Stimulated activated CD4-positive, alpha-beta T cell treated with anti-CD3 and anti-CD28 coated beads, Interleukin-4, amount 100 ng/mL, for 4 hours (primary cell): ENCODE measurements at places on chromosomes 5 and 9.

DNA sequence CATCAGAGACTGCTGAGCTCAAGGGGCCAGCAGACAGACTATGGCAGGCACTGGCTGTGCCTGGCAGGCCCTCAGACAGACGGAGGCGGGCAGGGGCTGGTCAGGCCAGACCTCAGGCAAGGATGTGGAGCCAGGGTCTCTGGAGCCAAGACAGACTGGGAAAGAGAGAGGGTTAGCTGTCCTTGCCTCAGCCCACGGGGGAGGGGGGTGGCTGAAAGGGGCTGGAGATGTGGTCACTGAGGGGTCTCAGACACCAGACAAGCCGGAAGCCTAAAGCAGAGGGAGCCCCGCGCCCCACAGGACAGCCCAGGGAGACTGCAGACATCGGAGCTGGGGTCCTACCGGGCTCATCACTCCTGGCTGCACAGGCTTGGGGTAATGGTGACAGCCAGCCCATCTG is 141.2 kb upstream of the FOXD4L5 start:
- DNase-seq, result no peak

- DNase-seq, result no peak
Observed at GRCh38 chr9:111399772-111400563, 69.9 kb upstream of the OR2K2 start.

- no peak for DNase-seq
Observed at GRCh38 chr5:150987746-150988145, 32.6 kb upstream of the GPX3 start.

- DNase-seq, result no peak
Observed at GRCh38 chr9:23830929-23831730, 5.1 kb upstream of the ELAVL2 start.

GRCh38 chr5:55993013-55993412 is 1.8 kb downstream of the IL6ST start:
- DNase-seq, result no peak

- no peak for DNase-seq
Observed at GRCh38 chr5:164540174-164540573, 1034.8 kb downstream of the MAT2B start.

GRCh38 chr5:159056201-159056600 is 43.5 kb downstream of the EBF1 start:
- DNase-seq, result no peak

- peak; percentile 90 for DNase-seq
Observed at GRCh38 chr9:99819856-99820684, 1.6 kb upstream of the NR4A3 start.

- no peak for DNase-seq
Observed at GRCh38 chr5:146428658-146429057, 18.5 kb upstream of the TCERG1 start.

GRCh38 chr9:16901590-16901989 is 31.1 kb upstream of the BNC2 start:
- DNase-seq, result no peak

DNA sequence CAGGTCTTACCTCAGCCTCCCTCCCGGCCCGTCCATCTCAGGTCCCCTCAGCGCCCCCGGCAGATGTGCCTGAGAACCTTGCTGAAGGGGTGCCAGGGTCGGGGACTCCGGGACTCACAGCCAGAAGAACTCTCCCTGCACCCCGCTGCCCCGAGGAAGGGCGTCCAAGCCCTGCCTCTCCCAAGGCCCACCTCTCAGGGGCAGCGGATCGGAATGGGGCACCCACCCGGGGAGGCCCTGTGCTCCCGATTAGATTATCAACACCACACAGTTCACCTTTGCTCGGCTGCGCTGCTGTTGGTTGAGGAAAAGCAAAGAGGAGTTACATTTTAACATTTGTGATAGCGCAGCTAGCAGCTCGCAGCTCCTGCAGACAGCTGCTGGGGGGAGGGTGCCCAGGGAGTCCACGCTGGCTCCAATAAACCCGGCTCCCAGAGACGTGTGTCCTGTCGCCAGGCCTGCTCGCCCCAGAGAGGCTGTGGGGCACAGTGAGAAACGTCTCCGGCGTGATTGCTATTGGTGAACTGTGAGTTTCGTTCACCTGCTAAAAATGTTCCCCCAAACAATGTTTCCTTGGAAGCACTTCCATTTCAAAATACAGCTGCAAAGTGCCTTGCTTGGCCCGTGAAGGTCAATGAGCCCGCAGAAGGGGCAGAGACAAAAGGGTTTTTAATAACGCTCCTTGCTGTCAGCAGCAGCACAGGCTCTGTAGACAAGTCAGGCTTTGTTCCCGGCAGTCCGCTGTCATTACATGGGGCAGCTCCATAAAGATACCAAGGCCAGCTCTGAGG is 18.6 kb upstream of the SLC6A19 start:
- no peak for DNase-seq

DNA sequence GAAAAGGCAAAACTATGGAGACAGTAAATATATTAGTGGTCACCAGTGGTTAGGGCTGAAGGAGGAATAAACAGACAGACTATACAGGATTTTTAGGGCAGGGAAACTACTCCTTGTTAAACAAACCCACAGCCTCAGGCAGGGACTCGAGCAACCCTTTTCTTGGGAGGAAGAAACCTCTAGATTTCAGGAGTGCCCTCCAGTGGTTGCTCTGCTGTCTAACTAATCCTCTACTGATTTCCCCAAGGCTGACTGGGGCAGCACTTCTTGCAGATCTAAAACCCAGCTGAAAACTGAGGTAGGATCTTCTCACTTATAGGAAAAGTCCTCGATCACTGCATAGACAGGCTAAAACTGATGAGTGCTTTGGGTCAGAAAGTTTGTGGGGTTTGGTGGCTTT is 176.8 kb downstream of the ISOC1 start:
- DNase-seq, result no peak

DNA sequence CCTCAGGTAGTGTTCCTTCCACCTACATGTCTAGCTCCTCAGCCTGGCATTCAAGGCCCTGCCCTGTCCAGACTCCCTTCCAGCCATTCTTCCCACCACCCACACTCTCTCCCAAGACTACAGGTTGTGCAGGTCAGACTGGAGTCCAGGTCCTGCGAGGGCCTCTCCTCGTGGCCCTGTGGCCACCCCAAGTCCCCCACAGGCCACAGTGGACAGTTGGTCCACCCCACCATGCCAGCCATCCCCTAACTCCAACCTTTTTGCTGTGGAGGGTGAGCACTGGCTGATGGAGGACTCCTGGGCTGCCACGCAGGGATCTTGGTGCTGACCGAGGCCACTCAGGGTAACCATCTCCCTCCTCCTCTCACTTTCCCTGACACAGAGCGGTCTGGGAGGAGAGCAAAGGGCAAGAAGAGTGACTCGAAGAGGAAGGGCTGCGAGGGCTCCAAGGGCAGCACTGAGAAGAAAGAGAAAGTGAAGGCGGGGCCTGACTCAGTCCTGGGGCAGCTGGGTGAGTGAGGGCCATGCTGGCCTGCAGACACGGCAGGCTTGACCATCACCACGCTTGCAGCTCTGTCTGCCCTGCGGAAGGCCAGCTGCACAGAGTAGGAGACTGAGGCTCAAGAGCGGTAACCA is 51.0 kb downstream of the JADE2 start:
- no peak for DNase-seq

DNA sequence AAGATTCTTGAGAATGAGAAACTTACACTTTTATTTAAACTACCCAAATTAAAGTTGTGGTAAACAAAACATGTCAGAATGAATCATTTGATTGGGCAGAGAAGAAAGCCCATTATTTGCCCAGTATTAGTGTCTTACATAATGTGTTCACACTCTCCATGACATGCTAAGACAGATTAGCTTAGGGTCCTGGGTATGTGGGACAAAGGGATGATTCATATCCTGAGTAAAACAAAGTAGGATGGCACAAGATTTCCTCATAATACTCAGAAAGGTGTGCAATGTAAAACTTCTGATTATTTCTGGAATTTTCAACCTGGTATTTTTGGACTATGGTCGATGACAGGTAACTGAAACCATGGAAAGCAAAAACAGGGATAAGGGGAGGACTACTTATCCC is 183.9 kb upstream of the POU5F2 start:
- DNase-seq, result no peak

DNA sequence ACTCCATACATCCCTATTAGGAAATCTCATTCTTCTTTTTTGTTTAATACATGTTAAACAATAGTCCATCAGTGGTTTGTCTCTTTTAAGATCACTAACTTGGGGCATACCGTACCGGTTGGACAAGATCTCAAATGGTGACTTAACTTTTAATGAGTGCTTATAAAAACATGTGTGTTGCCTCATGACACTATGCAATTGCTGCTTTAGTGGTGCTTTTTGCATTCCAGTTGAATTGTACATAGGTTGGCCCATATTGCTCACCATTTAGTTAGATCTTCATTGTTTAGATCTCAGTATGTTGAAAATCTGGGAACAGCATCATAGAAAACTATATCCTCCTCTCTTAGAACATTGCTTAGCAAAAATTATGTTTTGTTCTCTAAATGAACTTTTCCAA is 17.8 kb downstream of the C9orf85 start:
- DNase-seq, result no peak

- no peak for DNase-seq
Observed at GRCh38 chr5:65822710-65823109, 100.7 kb downstream of the NLN start.

DNA sequence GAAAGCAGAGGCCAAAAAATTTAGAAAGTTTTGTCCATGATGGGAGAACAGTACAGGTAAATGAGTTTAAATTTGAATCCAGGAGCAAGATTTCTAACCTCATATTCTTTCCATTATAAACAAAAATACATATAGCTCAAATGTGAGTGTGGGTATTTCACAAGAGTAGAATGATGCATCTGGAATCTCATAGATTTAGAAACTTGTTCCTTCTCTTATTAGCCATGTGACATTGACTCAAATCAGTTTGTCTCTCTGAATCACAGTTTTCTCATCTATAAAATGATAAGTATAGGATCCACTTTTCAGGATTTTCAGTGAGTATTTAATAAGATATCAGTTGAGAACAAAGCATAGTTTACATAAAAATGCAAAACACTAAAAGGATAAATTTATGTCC is 436.3 kb upstream of the PAPPA start:
- DNase-seq, result no peak

- DNase-seq, result no peak
Observed at GRCh38 chr5:1521671-1522600, 1.8 kb downstream of the LPCAT1 start.

GRCh38 chr5:51846015-51846414 is 462.8 kb downstream of the ISL1 start:
- DNase-seq, result no peak

DNA sequence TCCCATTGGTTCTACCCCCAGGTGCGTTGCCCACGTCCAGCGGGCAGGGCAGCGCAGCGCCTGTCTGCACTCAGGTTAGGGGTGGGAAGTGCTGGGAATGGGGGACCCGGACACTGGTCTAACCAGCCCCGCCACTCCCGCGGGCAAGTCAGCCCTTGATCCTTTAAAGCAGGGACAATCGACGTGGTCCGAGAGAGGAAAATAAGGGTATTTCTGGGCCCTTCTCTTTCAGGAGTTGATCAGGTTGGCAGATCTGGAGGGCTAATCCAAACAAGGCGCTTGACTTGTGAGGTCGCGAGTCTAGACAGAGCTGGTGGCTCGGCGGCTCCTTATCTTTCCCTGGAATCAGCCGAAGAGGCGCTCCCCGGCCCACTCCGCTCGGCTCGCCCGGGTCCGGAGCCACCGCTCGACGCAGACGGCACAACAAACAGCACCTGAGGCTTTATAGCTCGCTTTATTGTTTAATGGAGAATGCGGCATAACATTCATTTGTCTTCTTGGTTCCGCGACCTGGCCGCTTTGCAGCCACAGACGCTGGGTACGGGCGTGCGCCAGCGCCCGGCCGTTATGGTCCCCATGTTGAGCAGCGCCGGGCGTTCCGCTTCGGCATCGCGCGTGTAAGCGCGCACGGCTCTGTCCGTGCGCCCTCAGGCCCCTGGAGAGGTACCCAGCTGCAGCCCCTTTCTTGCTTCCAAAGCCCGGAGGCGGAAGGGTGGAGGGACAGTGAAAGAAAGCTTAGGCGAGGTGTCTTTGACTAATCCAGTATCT is 15.8 kb downstream of the ISL1 start:
- no peak for DNase-seq
